OCI-M1 (cell line): ENCODE measurements at places on chromosomes 4 and X.

- DNase-seq = no peak
These were observed 132.1 kb downstream of the ARHGAP10 start for GRCh38 chr4:147863808-147864472.

DNA sequence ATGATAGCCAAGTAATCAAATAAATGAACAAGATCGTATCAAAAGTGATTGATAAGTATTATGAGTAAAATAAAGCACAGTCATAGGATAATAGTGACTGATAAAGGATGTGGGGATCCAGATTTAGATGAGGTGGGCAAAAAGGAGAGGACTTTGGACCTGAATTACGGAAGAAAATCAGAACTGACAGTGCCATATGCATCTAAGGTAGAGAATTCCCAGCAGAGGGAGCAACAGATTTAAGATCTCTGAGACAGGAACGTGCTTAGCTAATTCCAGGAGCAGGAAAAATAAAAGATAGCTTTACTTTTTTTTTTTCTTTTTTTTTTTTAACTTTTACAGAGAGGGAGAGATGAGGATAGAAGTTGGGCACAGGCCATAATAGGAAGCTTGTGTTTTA is 189.9 kb downstream of the NWD2 start:
- DNase-seq = no peak

GRCh38 chrX:37454537-37455285 is 105.5 kb downstream of the PRRG1 start:
- no peak for DNase-seq

DNA sequence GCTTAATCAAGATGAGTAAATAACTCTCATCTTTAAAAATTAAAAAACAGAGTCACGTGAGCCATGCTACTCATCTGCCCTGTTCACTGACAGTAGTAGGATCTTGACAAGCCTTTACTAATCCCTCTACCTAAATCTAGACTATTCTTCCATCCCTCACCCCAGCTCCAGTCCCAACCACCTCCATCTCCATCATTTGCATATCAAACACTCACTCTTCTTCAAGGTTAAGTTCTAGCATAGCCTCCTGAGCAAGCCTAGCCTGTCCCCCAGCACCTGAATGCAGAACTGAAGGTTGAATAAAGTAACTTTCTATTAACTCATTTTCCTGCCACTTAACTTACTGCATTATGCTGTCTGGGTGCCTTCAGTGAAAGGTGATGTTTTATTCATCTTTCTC is 72.5 kb downstream of the YIPF7 start:
- no peak for DNase-seq

DNA sequence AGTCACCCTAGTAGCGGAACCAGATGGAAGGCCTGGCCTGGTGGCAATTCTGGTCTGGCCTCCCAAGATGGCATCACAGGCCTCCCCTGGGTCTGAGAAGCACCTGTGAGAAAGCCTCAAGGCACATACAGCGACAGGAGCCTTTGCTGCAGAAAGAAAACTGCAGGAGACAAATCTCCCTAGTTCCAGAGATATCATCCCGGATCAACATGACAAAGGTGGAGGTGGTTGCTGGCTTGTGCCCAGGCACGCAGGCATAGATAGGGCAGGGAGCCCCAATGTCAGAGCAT is 93.6 kb downstream of the BCOR start:
- no peak for DNase-seq

GRCh38 chr4:81399306-81400086 is 72.2 kb downstream of the RASGEF1B start:
- no peak for DNase-seq

DNA sequence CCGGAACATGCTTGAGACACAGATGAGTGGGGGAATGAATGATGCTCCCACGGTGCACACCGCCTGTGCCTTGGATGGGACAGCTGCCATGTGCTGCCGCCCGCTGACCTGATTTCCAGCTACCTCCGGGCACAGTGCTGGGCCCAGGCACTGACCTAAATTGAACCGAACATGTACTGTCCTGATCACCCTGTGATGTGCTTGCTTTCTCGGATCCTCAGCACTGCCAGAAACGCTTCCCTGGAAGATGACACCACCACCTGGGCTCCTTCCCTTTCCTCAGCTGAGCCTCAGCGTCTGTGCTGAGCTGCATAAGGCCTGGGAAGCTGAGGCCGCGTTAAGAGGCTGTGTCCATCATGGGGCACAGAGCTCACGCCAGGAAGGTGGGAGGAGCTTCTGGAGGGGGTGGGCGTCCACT is 39.3 kb upstream of the MXD4 start:
- DNase-seq = no peak

DNA sequence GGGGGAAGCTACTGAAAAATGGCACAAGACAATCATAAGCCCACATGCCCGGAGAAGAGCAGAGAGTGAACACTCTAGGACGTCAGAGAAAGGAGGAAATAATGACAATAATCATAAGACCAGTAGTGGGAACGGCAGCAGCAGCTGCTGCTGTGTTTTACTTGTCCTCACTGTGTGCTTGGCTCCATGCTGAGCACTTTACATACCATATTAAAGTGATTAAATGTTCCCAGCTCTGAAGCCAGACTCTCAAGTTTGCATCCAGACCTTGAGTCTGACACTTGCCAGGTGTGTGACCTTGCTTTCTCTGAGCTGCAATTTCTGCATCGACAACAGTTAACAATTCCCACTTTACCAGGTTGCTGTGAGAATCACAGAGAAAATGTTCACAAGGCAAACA is 255.4 kb downstream of the SPANXN1 start:
- DNase-seq = no peak

DNA sequence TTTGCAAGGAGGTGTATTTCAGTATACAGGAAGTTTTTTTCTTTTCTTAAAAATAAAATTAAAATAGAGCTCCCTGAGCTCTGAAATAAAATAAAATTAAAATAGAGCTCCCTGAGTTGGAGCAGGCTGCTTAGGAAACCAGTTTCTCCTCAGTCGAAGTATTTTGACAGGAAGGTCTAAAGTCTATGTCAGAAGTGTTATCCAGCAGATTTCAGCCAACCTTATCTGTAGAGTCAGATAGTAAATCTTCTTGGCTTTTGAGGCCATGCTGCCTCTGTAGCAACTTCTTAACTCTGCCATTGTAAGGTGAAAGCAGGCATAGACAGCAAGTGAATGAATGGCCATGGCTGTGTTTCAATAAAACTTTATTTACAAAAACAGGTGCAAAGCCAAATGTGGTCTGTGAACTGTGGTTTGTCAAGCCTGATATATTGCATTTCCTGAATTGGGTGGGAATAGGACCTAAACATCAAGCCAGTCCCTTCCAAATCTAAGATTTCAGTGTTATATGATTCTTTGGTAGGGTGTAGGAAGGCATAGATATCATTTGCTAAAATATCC is 9.5 kb upstream of the KLKB1 start:
- DNase-seq = peak; percentile 46

DNA sequence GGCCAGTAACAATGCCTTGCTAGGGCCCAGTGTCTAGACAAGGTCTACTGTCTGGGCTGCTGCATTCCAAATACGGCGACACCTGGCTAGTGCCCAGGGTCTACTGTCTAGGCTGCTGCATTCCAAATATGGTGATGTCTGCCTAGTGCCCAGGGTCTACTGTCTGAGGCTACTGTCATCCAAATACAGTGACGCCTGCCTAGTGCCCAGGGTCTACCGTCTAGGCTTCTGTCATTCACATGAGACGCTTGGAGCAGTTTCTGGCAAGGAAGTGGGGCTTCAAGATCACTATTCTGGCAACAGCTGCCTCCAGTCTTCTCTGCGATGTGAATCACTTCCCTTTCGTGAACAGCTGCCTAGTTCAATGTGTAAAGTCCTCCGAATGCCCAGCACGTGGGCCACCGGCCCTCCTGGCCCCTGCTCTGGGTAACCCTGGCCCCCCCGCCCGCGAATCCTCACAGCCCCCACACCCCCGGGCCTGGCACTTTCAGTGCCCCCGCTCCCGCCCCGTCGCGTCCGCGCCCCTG is 12.7 kb downstream of the ACOX3 start:
- peak; percentile 57 for DNase-seq

- DNase-seq = no peak
These were observed 23.9 kb upstream of the N4BP2 start for GRCh38 chr4:40032785-40033184.

GRCh38 chrX:39324233-39324930 is 523.1 kb downstream of the MID1IP1 start:
- DNase-seq = no peak

- DNase-seq = no peak
These were observed 10.3 kb upstream of the TRMT2B start for GRCh38 chrX:101062176-101062575.
